ENCODE measurements at places on chromosomes 12 and 14.

GRCh38 chr14:31692376-31692781 lies 131.2 kb downstream of the NUBPL start:
- DNase-seq = no peak

GRCh38 chr12:25376407-25376806 lies 125.7 kb upstream of the KRAS start:
- no peak for DNase-seq

DNA sequence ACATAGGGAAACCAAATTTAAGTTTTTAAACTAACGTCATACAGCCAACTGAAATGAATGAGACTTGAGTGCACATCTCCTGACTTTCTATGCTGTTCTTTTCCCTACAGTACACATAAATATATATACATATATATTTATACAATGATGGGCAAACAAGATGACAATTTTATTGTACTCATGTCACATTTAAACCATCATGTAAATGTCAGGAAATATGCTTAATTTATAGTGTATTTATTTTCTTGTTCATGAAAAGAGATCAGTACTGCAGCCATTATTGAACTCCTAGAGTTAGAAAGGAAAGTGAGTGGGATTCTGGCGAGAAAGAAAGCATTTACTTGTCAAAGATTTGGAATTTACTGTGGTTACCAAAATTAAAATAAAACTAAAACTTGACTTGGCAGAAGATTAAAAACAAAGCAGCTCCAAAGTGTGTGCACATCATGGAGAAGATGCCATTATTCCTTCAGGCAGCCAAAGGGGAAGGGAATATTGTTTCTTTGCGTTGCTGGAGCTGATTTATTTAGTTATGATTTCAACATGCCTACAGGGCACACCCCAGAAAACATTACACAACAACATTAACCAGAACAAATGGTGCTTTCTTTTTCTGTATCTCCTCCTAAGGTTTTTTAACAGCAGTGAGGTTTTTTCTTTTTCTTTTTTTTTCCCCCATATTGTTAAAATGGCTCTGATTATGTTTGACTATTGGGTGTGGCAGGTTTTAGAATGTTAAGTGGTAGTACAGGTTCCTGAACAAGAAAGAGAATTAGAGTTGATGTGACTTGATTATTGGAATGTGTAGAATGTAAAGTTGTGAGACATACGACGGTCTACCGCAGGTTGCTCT lies 144.6 kb downstream of the RAD51B start:
- DNase-seq = no peak

GRCh38 chr12:55843431-55843830 lies 695 bp upstream of the MMP19 start:
- DNase-seq = no peak

GRCh38 chr14:103319422-103319821 lies 14.6 kb upstream of the EIF5 start:
- DNase-seq = no peak
